HepG2 (cell line): ENCODE measurements at places on chromosomes 11 and 22. TPM values are rescaled to one million over a fixed set of nuclear protein-coding genes. Genes with fewer than 3 reads are reported as not detected.

Gene TMEM151A
- 0.10 and 0.18 TPM in 2 replicates for total RNA-seq

Gene P2RY2
- 3.0 and 3.1 TPM in 2 replicates for total RNA-seq

Gene SYNGR1
- 0.27 TPM in 1 of 2 replicates, not detected in the other for total RNA-seq

Gene PHLDA2
- 0.36 and 0.55 TPM in 2 replicates for total RNA-seq

Gene SLC6A5
- total RNA-seq: not detected in 2 replicates

Gene FSHB
- total RNA-seq: not detected in 2 replicates

Gene DDIAS
- total RNA-seq: 13.0 and 23.5 TPM in 2 replicates

Gene UPB1
- total RNA-seq: 0.60 and 1.2 TPM in 2 replicates

Gene WBP2NL
- not detected in 2 replicates for total RNA-seq

GRCh38 chr22:27130906-27131305, 473.5 kb downstream of the MIAT start:
- no peak for DNase-seq
- H3K4me1 ChIP-seq: no peaks in the 10 kb centered on the region
- H3K4me3 ChIP-seq: no peak overlapping the region
- no peak overlapping the region for H3K27ac ChIP-seq
- H3K27me3 ChIP-seq: peaks cover 24% of the 10 kb centered on the region; the same call in 2 of the 3 replicates

GRCh38 chr11:108500721-108501120, 2.5 kb upstream of the POGLUT3 start:
- DNase-seq: peak; percentile 23
- H3K36me3 ChIP-seq: no peaks in the 10 kb centered on the region
- no peaks in the 10 kb centered on the region for H3K27me3 ChIP-seq
- peaks cover 47% of the 10 kb centered on the region for H3K4me1 ChIP-seq

GRCh38 chr11:43706631-43707030, 26.1 kb downstream of the HSD17B12 start:
- H3K4me1 ChIP-seq: no peaks in the 10 kb centered on the region
- no peaks in the 10 kb centered on the region for H3K27me3 ChIP-seq
- no peak overlapping the region for H3K27ac ChIP-seq
- no peak overlapping the region for H3K4me3 ChIP-seq

GRCh38 chr11:68138237-68138636, 17.0 kb upstream of the CHKA start:
- H3K36me3 ChIP-seq: no peaks in the 10 kb centered on the region
- peaks cover 75% of the 10 kb centered on the region for H3K4me1 ChIP-seq
- H3K4me3 ChIP-seq: peak overlapping the region; percentile 17; the same call in 1 of the 2 replicates
- H3K27me3 ChIP-seq: no peaks in the 10 kb centered on the region
- no peak for DNase-seq

- DNase-seq: no peak
- H3K27ac ChIP-seq: no peak overlapping the region
- H3K4me1 ChIP-seq: no peaks in the 10 kb centered on the region
- peaks cover 15% of the 10 kb centered on the region for H3K27me3 ChIP-seq
Observed at GRCh38 chr22:43302531-43303041, 40.6 kb downstream of the SCUBE1 start.

GRCh38 chr11:8913961-8914660, 3.1 kb downstream of the AKIP1 start:
- DNase-seq: peak; percentile 37
- H3K4me3 ChIP-seq: no peak overlapping the region
- H3K36me3 ChIP-seq: peaks cover 15% of the 10 kb centered on the region; the same call in 2 of the 3 replicates
- H3K27me3 ChIP-seq: no peaks in the 10 kb centered on the region

- H3K27me3 ChIP-seq: no peaks in the 10 kb centered on the region
- no peak overlapping the region for H3K4me3 ChIP-seq
- H3K36me3 ChIP-seq: no peaks in the 10 kb centered on the region
- no peak overlapping the region for H3K27ac ChIP-seq
- DNase-seq: no peak
Observed at GRCh38 chr11:85123752-85124231, 503.4 kb downstream of the DLG2 start.

GRCh38 chr22:46363611-46364321, 28.3 kb downstream of the TRMU start:
- H3K4me1 ChIP-seq: peaks cover 36% of the 10 kb centered on the region
- H3K36me3 ChIP-seq: no peaks in the 10 kb centered on the region
- no peaks in the 10 kb centered on the region for H3K27me3 ChIP-seq
- no peak overlapping the region for H3K4me3 ChIP-seq
- DNase-seq: no peak

DNA sequence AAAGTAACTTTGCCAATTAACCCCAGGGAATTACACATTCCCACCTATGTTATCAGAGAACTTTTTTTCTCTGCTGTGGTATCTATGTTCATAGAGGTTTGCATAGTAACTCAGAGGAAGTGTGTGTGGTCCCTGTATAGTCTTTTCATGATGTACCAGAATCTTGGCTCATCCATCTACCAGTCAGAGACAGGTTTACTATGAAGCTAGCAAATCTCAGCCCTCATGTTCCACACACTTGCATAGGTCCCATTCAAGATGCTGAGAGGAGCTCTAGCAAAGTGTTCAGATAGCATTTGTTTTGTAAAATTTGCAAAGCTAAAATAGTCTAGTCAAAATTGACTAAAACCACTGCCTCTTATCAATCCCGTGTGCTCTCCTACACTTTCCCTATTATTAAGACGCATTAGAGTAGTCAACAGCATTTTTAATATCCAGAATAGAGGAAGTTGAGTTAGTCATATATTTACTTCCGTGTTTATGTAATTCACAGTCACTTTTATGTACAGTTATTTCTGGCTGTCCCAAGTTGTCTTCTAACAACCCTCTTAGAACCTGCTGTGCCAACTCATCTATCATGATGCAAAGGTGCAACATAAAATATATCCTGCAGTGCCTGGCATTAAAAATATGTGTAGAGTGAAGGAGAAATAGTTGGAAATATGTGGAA, 184.2 kb downstream of the FAM76B start:
- no peak for DNase-seq
- no peak overlapping the region for H3K4me3 ChIP-seq
- H3K27me3 ChIP-seq: no peaks in the 10 kb centered on the region
- H3K27ac ChIP-seq: no peak overlapping the region

DNA sequence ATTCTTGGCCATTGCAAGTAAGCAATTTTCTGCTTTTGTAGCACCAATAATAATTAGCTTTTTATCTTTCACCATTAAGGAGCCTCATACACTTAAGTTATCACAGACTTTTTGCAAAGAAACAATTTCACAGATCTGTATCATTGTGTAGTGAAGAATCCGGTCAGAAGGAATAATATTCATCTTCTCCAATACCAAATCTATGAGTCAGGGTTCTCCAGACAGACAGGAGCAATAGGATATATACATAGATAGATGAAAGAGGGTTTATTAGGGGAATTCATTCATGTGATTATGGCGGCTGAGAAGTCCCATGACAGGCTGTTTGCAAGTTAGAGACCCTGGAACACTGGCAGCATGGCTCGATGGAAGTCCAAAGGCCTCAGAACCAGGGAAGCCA, 82.9 kb upstream of the UBASH3B start:
- H3K36me3 ChIP-seq: no peaks in the 10 kb centered on the region
- H3K4me3 ChIP-seq: no peak overlapping the region
- H3K27me3 ChIP-seq: no peaks in the 10 kb centered on the region
- no peaks in the 10 kb centered on the region for H3K4me1 ChIP-seq
- no peak for DNase-seq
- H3K27ac ChIP-seq: no peak overlapping the region

- no peaks in the 10 kb centered on the region for H3K27me3 ChIP-seq
- no peak for DNase-seq
- H3K4me3 ChIP-seq: no peak overlapping the region
- no peak overlapping the region for H3K27ac ChIP-seq
Observed at GRCh38 chr11:57511741-57512430, 3.6 kb downstream of the SLC43A1 start.

DNA sequence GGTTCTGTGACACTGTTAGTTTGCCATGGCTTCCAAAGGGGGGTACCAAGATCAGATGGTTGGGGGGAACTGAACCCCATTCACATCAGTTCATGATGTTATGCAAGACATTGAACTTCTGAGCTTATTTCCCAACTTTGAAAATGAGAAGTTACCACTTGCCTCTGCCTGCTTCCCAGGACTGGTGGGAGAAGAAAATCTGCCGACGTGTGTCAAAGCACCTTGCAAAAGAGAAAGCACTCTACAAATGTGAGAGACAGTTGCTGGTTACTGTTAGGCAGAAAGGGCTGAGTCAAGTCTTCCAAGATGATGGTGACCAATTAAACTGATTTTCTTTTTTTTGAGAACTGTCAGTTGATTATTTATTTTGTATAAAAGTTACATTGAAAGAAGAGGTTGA, 45.6 kb downstream of the SMCO4 start:
- peaks cover 38% of the 10 kb centered on the region for H3K4me1 ChIP-seq
- 0 out of 3 replicates have a peak, but pooled peaks cover 9% of the 10 kb centered on the region for H3K36me3 ChIP-seq
- H3K27ac ChIP-seq: no peak overlapping the region
- DNase-seq: no peak
- no peaks in the 10 kb centered on the region for H3K27me3 ChIP-seq

- H3K27me3 ChIP-seq: no peaks in the 10 kb centered on the region; the same call in 1 of the 2 replicates
- no peak overlapping the region for H3K27ac ChIP-seq
- no peaks in the 10 kb centered on the region for H3K36me3 ChIP-seq
- H3K4me3 ChIP-seq: no peak overlapping the region
- DNase-seq: no peak
Observed at GRCh38 chr11:114122686-114123085, 63.2 kb downstream of the ZBTB16 start.

DNA sequence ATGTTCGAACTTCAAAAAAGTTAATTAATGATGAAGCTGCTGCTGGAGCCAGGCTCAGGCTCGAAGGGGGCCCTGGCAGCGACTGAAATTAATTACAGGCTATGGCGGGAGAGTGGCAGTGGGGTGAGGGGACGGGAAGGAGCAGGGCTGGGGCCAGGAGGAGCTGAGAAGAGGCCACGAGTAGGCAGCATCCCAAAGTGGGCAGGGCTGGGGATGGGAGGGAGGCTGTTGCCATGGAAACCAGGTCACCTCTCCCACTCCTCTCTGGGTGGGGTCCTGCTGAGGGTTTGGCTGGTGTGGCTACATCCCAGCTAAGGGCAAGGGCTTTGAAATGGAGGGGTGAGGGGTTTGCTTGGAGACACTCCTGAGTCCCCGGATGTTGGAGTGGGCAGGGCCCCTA, 23.9 kb downstream of the CACNA1I start:
- H3K36me3 ChIP-seq: no peaks in the 10 kb centered on the region
- DNase-seq: no peak
- no peak overlapping the region for H3K4me3 ChIP-seq

GRCh38 chr11:86214710-86215109, 29.8 kb upstream of the EED start:
- H3K4me1 ChIP-seq: peaks cover 45% of the 10 kb centered on the region
- no peaks in the 10 kb centered on the region for H3K36me3 ChIP-seq
- H3K27ac ChIP-seq: no peak overlapping the region
- no peak overlapping the region for H3K4me3 ChIP-seq
- no peaks in the 10 kb centered on the region for H3K27me3 ChIP-seq

DNA sequence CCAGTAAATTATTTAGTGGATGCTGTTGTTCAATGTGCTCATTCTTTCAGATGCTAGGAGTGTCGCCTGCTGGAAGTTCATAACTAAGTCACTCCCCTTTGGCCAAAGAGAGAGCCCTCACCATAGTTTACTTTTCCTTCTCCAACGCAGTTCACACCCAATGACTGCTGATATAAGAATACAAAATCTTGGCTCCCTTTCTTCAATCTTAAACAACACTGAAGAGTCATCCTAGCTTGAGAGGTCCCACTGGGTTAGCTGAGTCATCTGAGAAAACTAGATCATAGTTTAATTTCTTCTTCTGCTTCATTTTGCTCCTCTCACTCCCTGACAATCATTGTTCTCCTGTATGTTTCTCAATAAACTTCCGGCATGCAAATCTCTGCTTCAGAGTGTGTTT, 5.4 kb upstream of the OR52L1 start:
- H3K27ac ChIP-seq: no peak overlapping the region
- no peaks in the 10 kb centered on the region for H3K36me3 ChIP-seq
- no peak overlapping the region for H3K4me3 ChIP-seq
- no peak for DNase-seq
- peaks cover 8% of the 10 kb centered on the region; the same call in 1 of the 3 replicates for H3K27me3 ChIP-seq

DNA sequence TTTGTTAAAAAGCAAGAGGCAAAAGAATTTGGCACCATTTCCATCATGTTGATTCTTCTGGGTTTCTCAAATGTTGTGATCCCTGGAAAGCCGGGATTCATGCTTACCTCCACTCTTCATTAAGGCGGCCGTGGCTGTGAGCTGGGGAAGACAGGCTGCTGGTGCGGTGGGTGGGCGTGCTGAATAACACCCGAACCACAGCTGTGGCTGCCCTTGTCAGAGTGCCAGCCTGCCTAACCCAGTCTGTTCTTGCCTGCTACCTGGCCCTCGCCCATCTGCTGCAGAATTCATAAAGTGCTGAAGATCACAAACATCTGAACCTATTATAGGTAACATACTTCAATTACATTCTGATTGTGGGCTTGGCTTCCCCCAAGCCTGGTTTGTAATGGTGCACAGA, 95.8 kb upstream of the RCN1 start:
- H3K4me3 ChIP-seq: no peak overlapping the region
- H3K27ac ChIP-seq: no peak overlapping the region
- H3K36me3 ChIP-seq: no peaks in the 10 kb centered on the region
- DNase-seq: no peak
- H3K27me3 ChIP-seq: no peaks in the 10 kb centered on the region
